ENCODE measurements at places on chromosomes 3 and 15. TPM values are rescaled to one million over a fixed set of nuclear protein-coding genes. Genes with fewer than 3 reads are reported as not detected.

- DNase-seq: peak; percentile 31
These were observed 2.4 kb upstream of the ETV5 start for GRCh38 chr3:186110975-186111974.

OXTR gene
- 0.39 TPM for polyA plus RNA-seq

- no peak for DNase-seq
These were observed 140.7 kb downstream of the PLCH1 start for GRCh38 chr3:155604126-155604525.

- DNase-seq: no peak
These were observed 153.6 kb downstream of the AKAP13 start for GRCh38 chr15:85534031-85534430.

PLAAT1 gene
- polyA plus RNA-seq: 0.39 TPM

GRCh38 chr3:50068134-50068533, 20.6 kb upstream of the RBM5 start:
- no peak for DNase-seq

- peak; percentile 41 for DNase-seq
These were observed 105.0 kb downstream of the SSR3 start for GRCh38 chr3:156449710-156450574.

DNA sequence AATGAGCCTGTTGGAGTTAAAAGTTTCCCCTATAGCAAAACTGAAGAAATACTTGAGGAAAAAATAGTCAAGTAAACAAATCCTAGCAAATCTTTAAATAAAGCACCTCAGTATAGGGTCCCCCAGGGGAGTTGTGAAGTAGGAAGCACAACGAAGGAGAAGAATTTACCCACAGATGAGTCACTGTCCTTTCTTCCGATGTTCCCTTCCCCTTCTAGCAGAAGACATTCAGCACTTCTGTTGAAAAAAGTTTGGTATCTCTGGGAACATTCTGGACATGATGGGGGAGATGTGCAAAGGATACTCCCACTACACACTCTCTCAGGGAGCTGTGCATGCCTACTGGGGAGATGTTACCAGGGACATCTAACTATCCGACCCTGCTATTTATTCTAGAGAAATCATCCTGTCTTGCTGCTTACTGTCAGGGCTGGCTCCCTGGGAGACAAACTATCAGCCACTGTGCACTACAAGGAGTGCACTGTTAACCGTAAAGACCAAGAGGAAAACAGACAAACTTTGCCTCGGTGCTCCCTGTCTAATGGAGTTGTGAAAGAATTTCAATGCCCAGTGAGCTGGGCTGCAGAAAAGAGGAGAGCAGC, 93.8 kb downstream of the RFTN1 start:
- no peak for DNase-seq

DNA sequence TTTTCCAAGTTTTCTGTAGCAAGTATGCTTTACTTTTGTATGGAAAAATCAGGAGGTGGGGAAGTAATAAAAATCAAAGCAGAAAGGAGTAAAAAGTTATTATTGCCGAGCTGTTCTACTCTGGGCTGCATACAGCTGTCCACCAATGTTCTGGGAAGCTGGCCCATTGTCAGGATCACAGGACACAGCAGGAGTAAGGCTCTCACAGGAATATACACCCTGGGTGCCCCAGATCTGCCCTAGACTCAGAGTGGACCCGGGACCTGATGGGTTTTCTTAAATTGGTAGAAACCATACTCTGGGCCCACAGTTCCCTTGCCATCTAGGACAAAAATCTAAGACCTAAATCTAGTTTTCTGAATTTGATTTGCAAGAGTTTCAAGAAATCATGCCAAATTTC, 60.4 kb downstream of the TNIK start:
- no peak for DNase-seq

DNA sequence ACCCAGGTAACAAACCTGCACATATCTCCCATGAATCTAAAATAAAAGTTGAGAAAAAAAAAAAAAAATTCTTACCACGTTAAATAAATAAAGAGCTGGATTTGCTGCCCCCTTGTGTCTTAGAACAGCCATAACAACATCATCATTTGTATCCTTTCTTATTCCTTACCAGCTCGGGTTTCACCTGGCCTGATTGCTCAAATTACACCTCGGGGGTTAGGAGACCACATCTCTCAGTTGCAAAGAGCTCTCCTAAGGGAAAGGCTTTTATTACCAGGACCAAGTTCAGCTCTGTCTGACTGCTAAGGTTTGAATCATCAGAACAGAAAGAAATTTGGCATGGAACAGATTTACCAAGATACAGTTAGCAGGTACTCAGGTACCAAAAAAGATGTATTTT, 25.8 kb upstream of the RPL39L start:
- DNase-seq: no peak

- DNase-seq: no peak
These were observed 3.3 kb upstream of the WNT5A start for GRCh38 chr3:55490276-55490913.

GRCh38 chr3:4019501-4019900, 220.3 kb downstream of the LRRN1 start:
- no peak for DNase-seq

KPNA4 gene
- 11.7 TPM for polyA plus RNA-seq

ZNF621 gene
- polyA plus RNA-seq: 6.9 TPM

ARHGAP11A gene
- polyA plus RNA-seq: 0.73 TPM

DNA sequence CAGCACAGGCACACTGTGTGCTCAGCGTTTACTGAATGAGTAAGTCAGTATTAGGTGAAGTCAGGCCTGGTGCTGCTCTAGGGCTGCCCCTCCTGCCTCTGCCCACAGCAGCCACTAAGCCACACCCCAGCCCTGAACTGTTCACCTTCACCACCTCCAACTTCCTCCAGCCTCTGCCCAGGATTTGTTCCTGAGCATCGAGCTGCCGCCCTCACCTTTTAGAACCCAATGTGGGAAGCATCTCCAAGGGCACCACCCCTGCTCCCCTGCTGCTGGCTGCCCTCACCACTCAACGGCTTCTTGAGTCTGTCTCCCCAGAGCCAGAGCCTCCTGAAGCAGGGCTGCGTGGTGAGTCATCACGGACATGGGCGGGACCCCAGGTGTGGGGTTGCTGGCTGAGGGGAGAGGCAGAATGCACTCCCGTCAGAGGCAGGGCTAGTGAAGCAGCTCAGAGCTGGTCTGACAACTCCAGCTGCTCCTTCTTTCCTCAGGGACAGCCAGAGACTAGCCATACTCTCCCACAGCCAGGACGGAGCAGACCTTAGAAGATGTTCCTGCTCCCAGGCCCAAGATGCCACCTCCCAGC, 5.8 kb downstream of the HYAL2 start:
- no peak for DNase-seq

GRCh38 chr15:39135989-39136388, 444.9 kb upstream of the THBS1 start:
- no peak for DNase-seq

- no peak for DNase-seq
These were observed 188.4 kb upstream of the HES1 start for GRCh38 chr3:193947596-193947995.

EXOSC7 gene
- polyA plus RNA-seq: 71.8 TPM

- DNase-seq: no peak
These were observed 3.8 kb downstream of the SHOX2 start for GRCh38 chr3:158102242-158103080.

DNA sequence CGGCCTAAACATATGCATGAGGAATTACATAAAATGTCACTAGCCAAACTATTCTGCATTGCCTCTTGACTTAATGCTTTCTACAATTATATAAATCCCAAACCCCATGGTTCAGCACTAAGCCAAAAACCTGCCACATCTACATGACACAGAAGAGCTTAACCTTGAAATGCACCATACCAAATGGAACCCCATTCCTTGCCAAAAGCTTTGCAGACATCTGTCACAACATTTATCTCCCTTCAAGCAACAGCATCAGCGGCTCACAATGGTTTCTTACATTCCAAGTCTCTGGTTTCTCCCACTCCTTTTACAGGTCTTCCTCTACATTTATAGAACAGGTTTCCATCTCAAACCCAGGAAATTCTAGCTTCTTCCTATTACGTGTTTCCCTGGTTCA, 58.4 kb upstream of the GYG1 start:
- DNase-seq: no peak

- DNase-seq: no peak
These were observed 34.3 kb downstream of the USP8 start for GRCh38 chr15:50458348-50459112.

DNA sequence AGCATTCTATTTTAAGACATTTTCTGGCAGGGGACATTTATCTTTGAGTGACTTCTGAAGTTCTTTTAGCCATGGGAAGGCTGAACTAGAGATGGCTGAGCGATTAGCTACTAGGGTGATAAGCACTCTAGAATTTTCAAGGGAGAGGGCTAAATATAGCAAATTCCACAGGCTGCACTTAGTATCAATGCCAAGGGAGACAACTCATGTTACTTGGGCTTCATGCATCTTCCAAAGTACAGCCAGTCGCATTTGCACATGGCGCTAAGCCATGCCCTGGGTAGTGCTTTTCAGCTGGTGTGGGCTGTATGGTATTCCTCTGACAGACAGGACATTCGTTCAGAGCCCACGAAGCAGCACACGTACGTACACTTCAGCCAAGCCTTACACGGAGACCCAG, 69.6 kb downstream of the RYR3 start:
- DNase-seq: no peak

IRAK2 gene
- 1.2 TPM for polyA plus RNA-seq

DNA sequence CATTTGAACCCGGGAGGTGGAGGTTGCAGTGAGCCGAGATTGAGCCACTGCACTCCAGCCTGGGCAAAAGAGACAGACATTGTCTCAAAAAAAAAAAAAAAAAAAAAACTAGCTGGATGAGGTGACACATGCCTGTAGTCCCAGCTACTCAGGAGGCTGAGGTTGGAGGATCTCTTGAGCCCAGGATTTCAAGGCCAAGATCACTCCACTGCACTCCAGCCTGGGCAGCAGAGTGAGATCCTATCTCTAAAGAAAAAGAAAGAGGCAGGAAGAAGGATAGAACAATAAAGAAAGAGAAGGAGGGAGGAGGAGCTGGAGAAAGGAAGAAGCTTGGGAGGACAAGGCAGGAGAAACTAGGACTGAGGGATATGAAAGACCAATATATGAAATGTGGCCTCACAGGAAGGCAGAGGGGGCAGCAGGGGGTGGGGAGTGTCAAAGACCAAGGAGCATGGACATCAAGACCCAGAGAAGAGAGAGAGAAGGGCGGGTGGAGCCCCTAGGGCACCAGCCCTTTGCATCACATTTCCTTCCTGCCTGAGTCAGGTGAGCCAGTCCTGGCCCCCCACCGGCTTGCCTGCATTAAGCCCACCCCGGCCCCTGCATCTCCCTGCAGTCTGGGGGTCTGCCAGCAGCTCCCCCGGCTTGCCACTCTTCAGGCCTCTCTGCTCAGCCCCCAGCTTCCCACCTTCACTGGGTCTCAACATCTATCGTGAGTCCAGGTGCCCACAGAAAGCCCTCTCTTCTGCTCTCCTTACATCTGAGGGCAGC, 11.5 kb downstream of the IGDCC3 start:
- DNase-seq: no peak

NOX5 gene
- 0.19 TPM for polyA plus RNA-seq

TM4SF4 gene
- 0.92 TPM for polyA plus RNA-seq

- DNase-seq: no peak
These were observed 228.4 kb downstream of the ITPR1 start for GRCh38 chr3:4721511-4721911.

GRCh38 chr3:31959951-31960792, 20.9 kb downstream of the OSBPL10 start:
- DNase-seq: no peak
